Kidney epithelial cell (primary cell): ENCODE measurements at places on chromosomes 5 and 9.

GRCh38 chr5:14306329-14306815, 163.2 kb downstream of the TRIO start:
- no peak for DNase-seq

DNA sequence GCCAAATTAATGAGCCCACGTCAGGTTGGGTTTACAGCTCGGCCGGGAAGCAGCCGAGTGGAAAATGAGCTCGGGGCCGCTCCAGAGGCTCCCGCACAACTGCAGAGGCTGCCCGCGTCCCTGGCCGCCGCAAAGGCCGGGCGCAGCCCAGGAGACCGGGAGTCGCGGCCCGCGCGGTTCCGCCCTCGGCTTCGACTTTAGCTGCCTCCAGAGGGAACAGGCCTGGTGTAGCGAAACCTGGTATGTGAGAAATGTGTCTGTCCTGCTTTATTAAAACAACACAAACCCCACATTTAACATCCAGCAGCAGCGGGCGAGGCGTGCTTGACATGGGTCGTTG, 66.2 kb downstream of the FOXD1 start:
- no peak for DNase-seq

DNA sequence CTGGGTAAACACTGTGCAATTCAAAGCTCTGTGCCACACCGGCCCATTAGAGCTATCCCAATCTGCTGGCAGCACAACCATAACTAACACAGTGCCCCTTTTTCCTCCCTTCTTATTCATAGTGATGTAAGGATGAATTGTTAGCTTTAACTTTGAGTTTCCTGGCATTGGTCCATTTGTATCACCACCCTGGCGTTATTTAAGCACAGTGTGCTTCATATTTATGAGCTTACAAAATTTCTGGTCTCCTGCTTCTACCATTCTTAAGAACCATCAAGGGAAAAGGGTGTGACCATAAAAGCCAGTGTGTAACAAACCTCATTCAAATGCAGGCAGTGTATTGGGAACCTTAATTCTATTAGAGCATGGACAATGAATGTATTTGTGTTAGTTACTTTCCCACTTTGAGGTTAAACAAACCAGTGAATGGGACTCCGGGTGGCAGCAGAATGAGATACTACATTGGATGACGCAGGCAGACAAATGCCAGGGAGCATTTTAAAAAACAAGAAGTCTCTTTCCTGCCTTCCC, 222.6 kb downstream of the TMEM161B start:
- DNase-seq: no peak

DNA sequence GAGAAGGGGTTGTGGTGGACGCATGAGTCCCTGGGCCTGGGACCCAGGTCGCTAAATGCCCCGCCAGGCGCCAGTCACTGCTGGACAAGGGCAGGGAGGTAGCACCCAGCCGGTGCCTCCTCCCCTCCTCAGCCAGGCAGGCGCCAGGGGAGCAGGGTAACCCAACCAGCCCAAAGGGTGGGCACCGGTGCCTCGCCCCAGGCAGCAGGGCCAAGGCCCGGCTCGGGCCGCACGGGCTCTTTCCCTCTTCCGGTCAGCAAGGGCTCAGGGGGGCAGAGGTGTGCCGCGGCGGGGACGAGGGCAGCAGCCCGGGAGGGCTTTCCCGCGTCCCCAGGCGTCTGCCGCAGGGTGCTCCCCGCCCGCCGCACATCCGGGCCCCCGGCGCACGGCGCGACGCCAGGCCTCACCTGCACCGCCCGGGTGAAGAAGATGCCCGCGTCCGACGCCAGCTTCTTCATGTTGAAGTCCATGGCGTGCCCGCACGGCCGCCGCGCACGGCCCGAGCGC, 393 bp downstream of the SH3GLB2 start:
- no peak for DNase-seq

DNA sequence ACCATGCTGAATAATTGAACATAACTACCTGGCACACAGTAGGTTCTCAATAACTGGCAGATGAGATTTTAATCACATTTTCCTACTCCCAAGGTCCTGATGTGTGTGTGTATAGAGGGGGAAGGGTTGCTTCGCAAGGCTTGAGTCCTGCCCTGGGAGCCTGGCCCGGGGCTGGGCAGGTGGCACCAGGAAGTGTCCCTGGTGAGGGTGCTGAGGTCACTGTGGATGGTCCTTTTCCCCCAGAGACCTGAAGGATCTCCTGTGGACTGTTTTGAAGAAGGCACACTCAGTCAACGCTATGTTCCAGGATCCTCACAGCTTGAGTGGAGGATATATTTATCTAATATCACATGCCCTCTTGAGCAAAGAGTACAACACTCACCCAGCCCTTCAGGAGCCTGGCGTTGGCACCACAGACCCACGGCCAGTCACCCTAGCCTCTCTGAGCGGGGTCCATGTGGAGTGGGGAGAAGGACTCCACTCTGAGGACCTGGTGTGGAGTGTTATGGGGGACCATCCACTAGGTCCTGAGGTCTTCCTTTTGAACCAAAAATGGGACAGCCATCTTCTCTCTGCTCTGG, 177.8 kb downstream of the GABBR2 start:
- DNase-seq: no peak

GRCh38 chr5:116377276-116378006, 197.2 kb downstream of the SEMA6A start:
- DNase-seq: no peak

DNA sequence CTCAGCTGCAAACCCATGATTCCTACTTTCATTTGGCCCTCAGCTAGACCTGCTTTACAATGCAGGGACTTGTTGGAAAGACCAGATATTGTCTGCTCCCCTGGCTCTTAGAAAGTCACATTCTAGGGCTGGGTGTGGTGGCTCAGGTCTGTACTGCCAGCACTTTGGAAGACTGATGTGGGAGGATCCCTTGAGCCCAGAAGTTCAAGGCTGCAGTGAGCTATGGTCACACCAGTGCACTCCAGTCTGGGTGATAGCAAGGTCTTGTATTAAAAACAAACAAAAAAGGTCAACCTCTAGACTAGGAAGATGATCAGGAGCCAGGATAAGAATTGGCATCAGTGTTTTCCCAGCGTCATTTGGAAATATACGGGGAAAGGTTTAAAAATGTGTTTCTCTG, 145.8 kb downstream of the PALM2AKAP2 start:
- no peak for DNase-seq

GRCh38 chr5:172798422-172799215, 27.6 kb upstream of the DUSP1 start:
- DNase-seq: peak; percentile 83

- no peak for DNase-seq
These were observed 47.1 kb upstream of the ZNF354A start for GRCh38 chr5:178777520-178777919.

- DNase-seq: no peak
These were observed 76.9 kb downstream of the SFXN1 start for GRCh38 chr5:175555168-175555785.

DNA sequence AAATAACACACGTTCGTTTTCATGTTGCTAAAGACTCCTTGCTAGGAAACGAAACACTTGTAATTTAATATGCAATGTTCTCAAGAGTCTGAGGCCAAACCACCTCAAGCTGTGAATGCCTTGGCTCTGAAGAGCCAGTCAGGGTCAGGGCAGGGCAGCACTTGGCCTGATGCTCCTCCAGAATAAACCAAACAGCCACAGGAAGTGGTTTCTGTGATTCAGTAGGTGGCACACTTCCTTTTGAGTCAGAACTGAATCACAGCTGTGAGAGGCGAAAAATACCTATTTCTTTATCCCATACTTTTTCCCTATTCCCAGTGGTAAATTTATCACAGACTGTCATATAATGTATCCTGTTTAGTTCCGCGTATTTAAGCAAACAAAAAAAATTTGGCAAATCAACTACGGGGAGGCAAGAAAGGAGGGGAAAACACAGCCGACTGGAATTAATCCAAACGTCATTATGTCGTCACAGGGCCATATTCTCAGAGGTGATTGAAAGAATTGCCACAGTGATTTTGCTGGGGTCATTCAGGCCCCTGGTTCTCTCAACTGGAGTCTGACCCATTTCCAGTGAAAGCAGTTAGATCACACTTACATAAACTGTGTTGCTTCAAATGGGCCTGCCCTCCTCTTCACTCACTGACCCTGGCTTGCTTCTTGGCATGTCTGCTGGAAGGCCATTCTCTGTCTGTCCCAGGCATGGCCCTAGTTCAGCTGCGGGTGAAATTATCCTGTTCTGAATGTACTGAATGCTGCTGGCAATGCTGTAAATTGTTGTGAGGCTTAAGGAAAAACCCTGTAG, 71.2 kb downstream of the ARRDC3 start:
- peak; percentile 96 for DNase-seq

DNA sequence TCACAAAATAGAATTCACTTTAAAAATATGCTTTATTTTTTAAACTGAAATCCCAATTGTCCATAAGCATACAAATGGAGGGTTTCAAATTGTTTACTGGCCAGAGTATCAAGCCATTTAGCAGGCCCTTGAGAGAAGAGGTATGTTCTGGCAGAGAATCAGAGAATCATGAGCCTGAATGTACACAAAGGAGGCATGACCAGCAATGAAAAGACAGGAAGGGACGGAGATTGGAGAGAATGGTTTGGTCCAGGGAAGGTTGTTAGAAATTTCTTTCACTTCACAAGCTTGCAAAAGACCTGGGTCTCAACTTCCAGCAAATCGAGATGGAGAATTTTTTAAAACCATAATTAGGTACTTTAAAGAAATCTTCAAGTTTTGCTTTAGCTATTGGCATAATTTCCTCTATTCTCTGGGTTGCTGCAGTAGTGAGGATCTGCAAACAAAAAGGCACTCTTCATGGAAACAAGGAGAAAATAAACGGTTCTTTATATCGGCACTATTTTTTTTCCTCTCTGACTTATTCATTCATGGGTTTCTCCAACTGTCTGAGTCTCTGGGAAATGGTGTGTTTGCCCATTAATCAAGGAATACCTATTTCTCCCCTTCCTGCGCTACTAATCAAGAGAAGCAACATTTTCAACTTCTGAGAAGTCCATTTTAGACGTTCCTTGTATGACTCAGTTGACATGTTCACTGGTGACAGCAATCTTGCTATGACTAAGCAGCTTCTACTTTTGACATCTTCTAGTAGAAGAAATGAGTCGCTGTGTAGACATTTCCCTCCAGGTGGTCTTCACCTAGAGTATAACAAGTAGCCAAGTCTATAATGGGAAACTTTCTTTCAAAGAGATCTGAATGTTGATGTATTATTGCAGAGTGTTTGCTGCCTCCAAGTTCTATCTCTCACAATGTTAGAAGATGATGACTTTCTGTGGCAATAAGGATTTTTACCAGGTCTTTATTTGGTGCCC, 23.1 kb upstream of the ERCC6L2 start:
- peak; percentile 86 for DNase-seq

- no peak for DNase-seq
These were observed 86.5 kb downstream of the ANGPTL2 start for GRCh38 chr9:127035948-127036347.

- no peak for DNase-seq
These were observed 68.3 kb downstream of the IQGAP2 start for GRCh38 chr5:76471406-76471805.

DNA sequence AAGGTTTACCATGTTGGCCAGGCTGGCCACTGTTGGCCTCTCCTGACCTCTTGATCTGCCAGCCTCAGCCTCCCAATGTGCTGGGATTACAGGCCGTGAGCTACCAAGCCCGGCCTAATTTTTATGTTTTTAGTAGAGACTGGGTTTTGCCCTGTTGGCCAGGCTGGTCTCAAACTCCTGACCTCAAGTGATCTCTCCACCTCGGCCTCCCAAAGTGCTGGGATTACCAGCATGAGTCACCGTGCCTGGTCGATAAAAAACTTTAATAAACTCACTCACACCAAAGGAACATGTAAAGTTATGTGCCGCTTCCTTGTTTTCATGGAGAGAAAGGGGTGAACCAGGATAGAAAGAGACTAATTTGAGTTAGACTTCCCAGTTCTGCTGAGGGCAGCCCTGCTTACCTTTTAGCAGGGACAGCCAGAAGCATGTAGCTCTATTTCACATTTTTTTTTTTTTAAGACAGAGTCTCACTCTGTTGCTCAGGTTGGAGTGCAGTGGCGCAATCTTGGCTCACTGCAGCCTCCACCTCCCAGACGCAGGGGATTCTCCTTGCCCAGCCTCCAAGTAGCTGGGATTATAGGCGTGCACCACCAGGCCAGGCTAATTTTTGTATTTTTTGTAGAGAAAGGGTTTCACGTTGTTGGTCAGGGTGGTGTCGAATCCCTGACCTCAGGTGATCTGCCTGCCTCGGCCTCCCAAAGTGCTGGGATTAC, 11.4 kb upstream of the HAUS6 start:
- DNase-seq: no peak

- no peak for DNase-seq
These were observed 137.8 kb downstream of the PAX5 start for GRCh38 chr9:36896296-36896695.

DNA sequence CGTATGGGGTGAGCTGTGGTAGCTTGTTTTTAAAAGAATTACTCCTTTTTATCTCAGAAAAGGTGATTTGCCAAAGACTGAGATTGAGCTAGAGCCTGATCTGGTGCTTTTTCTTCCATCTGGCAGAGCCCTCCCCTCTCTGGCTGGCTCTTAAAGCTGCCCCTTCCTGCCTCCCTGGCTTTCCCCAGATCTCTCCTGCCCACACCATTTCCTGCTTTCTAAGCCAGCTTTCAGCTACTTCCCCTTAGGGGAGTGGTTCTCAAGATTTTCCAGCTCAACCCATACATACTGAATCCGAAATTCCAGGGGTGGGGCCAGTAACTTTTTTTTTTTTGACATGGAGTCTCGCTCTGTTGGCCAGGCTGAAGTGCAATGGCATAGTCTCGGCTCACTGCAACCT, 4.8 kb upstream of the ACOT12 start:
- DNase-seq: no peak

- DNase-seq: no peak
These were observed 398.9 kb upstream of the PCSK5 start for GRCh38 chr9:75491533-75491932.

DNA sequence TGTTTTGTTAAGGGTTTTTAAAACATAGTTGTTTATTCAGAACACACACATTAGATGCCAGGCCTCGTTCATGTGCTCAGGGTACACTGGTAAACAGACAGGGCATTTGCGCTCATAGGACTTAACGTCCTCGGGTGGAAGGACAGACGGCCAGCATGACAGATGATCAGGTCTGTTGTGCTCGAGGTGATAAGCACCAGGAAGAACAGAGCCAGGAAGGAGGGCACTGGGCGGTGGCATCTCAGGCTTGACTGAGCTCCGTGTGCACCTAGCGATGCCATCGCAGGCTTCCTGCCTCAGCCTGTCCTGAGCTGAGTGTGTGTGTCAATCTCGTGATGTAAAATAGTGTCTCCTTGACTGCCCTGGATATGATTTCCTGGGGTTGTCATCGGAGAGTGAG, 96.5 kb downstream of the EHMT1 start:
- DNase-seq: no peak

DNA sequence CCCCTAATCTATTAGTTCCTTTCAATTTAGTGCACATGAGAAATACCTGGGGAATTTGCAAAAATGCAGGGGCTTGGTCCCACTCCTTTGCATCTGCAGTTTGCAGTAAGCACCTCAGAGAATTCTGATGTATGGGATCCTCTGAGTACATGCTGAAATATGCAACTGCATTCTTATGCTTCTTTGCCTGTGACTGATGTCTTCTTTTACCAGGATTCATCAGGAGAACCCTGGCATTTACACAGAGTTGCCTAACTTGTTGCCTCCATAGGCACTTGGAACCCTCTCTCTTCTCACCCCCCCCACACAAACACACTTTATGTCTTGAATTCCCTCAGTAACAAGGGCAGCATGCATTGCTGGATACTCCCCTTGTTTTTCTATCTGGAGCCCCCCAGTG, 173.1 kb downstream of the KDM4C start:
- DNase-seq: no peak
